ENCODE measurements at places on chromosomes 1 and 21.

DNA sequence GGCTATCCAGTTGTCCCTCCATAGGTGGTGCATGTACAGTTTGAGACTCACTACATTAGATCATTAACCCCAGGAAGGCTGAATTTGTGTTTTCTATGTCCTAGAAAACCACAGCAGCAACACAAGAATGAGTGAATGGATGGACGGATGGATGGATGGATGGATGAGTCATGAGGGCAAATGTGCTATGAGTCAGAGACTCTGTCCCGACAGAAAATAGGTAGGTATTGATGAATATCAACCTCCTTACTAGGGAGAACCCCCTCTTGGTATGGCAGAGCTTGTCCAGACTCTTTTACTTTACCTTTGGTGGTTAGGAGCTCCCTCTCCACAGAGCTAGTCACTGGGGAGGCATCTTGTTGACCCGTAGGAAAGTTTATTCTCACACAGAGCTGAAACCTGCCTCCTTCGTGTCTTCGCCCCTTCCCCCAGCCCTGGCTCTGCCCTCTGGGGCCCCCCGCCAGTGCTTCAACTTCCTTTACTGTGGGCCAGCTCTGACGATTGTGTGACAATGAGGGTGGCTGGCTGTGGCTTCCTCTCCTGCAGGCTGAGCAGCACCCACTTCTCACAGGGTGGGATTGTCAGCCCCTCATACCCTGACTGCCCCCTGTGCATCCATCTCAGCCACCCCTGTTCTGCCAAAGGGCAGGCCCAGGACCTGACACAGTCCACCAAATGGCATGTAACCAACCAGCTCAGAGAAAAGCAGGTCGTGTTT, 145.2 kb downstream of the FOXD2 start:
- no peak for DNase-seq

- DNase-seq = no peak
Measured at GRCh38 chr1:63787875-63788274, 14.1 kb downstream of the ROR1 start.

- no peak for DNase-seq
Measured at GRCh38 chr1:93137604-93138292, 42.5 kb downstream of the TMED5 start.

DNA sequence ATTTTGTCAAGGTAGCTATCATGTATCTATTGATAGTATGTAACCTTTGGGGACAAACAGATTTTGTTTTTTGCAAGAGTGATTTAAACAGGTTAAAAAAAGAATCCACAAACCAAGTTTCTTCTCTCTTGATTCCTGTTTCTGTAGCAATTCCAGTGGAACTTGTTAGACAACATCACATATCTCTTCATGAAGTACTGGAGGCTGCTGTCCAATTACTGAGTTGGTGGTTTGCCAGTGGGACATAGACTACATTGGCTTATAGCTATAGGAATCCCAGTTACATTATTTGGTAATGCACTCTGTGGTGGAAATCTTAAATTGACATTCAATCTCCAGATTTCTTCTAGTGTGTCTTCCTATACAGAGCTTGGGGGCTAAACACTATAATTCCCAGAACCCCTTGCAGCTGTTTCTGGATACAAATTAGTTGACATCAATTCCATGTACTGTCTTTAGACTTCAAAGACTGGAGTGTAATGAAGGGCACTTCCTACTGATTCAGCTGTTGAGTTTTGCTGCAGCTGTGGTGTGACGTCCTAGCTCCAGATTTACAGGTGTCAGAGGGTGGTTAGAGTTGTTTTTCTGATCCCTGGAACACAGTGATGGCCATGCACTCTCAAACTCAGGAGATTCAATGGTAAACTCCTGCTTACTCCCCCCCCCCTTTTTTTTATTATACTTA, 29.4 kb upstream of the GCLM start:
- no peak for DNase-seq

DNA sequence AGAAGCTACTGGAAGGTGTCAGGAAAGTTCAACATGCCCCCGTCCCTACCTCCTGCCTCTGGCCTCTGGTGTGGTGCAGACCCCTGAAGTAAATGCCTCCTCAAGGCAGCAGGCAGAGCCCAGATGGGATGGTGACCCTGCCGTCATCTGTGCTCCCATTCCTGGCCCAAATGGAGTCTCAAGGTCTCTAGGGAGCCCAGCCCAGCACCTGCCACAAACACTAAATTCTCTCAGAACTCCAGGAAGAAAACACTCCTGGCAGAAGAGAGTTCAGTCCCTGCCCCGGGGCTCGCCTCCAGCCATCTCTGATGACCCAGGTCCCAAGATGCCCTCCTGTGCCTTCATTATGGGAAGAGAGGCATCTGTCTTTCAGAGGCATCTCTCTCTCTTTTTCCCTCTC, 261.6 kb upstream of the TMEM51 start:
- no peak for DNase-seq

DNA sequence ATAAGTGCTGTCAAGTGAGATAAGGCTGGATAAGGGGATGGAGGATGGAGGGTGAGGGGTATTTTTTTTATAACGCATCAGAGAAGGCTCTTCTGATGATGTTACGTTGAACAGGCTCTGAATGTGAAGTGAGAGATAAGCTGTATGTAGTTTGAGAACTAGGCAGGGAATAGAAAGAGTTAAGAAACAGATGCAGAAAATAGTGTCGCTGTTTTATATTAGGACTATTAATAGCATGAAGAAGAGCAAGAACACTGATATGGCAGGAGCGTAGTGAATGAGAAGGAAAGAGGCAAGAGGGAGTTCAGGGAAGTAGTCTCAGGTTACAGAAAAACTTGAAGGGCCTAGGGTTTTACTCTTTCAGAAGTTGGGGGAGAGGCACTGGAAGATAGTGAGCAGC, 59.8 kb downstream of the GPR88 start:
- no peak for DNase-seq

DNA sequence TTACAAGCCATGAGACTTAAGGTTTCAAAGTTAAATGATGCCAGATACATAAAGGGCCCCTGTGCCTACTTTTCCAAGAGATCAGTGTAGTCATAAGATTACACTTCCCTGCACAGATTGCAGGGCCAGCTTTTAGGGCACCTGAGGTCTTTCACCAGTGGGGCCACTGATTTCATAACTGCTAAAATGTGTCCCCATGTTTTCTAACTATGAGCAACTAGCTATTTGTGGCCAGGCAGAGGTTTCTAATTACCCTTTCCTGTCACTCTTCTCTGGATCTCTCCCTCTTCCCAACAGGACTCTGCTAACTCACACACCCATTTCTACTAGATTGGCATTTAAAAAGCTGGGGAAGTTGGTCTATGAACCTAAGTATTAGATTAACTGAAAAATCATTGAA, 207.1 kb upstream of the SGIP1 start:
- no peak for DNase-seq

- DNase-seq = no peak
Measured at GRCh38 chr1:192615055-192615454, 20.9 kb upstream of the RGS13 start.

DNA sequence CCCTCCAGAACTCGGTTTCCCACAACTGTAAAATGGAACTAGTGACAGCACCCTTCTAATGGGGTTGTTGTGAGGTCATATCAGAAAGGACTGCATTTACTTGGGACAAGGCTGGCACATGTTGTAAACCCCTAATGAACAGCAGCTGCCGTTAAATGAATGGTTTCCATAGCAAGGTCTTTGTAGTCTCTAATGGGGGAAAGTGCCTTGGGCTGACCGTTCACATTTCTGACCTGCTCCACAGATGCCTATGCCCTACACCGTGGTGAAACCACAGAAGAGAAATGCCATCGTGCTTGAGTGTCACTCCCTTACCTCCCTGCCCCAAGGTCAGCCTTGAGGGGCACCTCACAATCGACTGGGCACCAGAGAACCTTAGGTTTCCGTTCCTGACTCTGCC, 143.1 kb downstream of the ZSCAN20 start:
- no peak for DNase-seq

All from stimulated activated CD8-positive, alpha-beta memory T cell treated with anti-CD3 and anti-CD28 coated beads, Interleukin-15, amount 100 ng/mL, for 24 hours (primary cell).